ENCODE measurements at places on chromosomes 11 and 22.

GRCh38 chr11:66920978-66921784, 37.0 kb downstream of the PC start:
- no peak for DNase-seq

DNA sequence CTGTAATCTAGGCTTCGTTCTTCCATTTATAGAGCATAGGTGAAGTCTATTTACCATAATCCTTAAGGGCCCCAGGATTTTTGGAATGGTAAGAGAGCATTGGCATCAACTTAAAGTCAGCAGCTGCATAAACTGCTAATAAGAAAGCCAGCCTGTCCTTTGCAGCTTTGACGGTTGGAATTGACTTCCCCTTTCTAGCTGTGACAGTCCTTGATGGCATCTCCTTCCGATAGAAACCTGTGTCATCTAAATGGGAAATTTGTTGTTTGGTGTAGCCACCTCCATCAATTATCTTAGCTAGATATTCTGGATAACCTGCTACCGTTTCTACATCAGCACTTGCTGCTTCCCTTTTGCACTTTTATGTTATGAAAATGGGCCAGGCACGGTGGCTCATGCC, 58.0 kb upstream of the GLYATL1B start:
- no peak for DNase-seq

DNA sequence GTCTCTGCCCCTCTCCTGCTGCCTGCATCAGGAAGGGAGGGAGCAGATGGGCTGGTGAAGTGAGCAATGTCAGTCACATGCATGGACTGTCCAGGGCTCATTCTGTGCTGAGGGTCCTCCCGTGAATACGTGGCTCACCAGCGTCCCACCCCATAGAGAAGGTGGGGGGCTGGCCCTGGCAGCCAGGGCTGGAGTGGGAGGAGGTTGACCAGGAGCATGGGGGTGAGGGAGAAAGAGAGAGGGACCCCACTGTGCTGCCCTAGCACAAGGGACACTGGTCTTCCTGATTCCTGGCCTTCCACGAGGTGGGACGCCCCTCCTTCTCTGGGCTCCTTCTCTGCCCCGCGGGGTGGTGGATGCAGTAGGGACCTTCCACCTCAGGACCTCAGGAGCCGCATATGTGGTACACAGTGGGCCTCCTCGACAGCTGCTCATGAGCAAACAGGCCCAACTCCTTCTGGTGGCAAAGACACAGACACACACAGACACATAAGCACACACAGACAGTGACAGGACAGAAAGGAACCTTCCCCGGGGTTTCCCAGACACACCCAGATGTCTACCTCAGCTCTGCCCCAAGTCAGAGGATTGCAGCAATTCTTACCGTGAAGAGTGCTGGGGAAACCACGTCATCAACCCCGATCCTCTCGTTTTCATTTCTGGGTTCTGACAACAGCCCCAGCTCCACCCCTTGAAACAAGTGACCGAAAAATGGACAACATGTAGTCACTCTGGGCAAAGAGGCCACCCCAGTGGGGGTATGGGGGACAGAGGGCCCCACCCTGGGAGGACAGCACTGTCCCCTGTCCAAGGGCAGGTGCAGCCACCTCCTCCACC, 3.6 kb upstream of the APOBEC3A start:
- no peak for DNase-seq

GRCh38 chr11:73916435-73916834, 34.4 kb upstream of the DNAJB13 start:
- no peak for DNase-seq

DNA sequence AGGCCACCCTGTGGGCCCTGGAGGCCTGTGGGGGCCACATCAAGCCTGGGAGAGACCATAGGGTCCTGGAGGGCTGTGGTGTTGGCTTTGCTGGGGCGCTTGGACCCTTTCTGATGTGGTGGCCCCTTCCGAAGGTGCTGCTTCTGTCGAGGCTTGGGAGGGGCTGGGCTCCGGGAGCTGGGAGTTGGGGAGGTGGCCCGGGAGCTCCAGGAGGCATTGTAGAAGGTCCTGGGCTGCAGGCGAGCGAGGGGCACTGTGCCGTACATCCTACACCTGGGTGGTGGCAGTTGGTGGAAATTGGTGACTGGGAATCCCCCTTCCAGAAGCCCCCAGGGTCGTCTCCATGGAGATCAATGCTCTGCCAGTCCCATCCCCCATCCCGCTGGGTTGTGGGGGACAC, 2.6 kb downstream of the PLA2G3 start:
- no peak for DNase-seq

- DNase-seq: no peak
These were observed 34.3 kb upstream of the CD44 start for GRCh38 chr11:35104655-35105054.

DNA sequence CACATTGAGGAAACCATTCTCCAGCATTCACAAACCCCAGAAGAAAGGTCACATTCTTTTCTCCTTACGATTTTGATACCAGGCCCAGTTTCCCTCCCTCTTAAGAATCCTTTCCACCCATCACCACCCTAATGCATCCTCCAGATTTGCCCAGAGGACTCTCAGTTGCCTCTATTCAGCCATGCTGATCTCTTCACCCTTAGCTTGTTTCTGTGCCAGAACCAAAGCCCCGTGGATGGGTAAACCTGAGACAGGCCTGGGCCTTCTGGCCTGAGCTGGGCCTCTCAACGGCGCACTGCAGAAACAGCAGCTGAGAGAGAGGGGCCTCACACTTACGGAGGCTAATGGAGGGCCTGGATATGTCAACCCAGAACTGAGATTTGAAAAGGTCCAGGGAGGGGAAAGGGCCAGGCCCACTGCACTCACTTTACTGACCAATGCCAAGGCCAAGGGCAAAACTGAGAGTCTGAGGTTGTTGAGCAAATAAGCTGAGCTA, 32.2 kb upstream of the OAF start:
- no peak for DNase-seq

DNA sequence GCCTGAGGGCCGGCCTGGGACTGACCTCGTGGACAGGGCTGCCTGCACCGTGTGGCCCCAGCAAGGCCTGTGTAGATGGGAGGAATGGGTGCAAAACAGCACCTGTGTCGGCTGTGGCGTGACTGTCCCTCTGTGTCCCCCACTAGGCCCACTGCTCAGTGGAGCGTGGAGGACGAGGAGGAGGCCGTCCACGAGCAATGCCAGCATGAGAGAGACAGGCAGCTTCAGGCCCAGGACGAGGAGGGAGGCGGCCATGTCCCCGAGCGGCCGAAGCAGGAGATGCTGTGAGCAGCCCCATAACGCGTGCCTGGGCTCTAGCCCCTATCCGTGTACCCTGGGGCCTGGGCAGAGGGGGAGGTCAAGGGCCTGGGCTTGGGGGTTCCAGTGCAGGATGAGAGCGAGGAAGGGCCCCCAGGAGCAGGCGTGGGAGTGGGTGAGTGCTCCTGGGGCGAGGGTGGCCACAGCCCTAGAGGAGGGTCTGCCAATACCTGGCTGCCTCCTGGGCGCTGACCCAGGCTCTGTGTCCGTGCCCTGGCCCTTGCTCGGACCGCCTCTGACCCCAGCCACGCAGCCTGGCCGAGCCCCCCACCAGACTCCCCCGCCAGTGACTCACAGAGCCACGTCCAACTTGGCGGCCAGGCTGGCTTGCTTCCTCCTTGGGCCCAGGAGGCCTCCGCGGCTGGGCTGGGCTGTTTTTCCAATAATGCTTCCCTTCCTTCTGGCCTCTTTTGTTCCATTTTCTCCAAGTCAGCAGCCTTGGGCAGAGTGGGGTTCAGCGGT, 11.6 kb downstream of the PRR33 start:
- no peak for DNase-seq

DNA sequence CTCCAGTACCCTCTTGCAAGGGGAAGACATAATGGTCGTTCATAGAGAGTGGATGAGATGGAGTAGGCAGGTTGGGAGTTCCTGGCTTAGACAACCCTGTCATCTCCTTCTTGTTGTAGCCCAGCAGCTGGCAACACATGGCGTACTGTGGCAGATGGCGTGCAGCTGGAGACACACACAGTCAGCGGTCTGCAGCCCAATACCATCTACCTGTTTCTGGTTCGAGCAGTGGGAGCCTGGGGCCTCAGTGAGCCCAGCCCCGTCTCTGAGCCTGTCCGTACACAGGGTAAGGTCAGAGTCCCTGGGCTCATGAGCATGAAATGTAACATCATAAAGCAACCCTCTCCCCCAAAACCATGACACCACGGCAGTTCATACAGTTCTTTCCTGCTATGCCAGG, 8.7 kb downstream of the ROBO3 start:
- DNase-seq: no peak

Measured in T-helper 9 cell (primary cell).